ENCODE measurements at places on chromosomes 12 and 14. TPM values are rescaled to one million over a fixed set of nuclear protein-coding genes. Genes with fewer than 3 reads are reported as not detected.

The CAPS2 gene
- total RNA-seq = 7.9 TPM

The POTEM gene
- total RNA-seq = not detected

The TMEM233 gene
- total RNA-seq = not detected

The TMEM52B gene
- total RNA-seq = 0.25 TPM

The AMN gene
- total RNA-seq = 0.25 TPM

The KRT72 gene
- total RNA-seq = not detected

The IFNG gene
- not detected for total RNA-seq

The LRCOL1 gene
- not detected for total RNA-seq

The LAG3 gene
- not detected for total RNA-seq

The MIPOL1 gene
- total RNA-seq = 17.0 TPM

The CCDC175 gene
- 2.0 TPM for total RNA-seq

The TSPAN11 gene
- 5.7 TPM for total RNA-seq

The YEATS4 gene
- total RNA-seq = 23.4 TPM

The PRB2 gene
- total RNA-seq = 1.7 TPM

The TCP11L2 gene
- 32.0 TPM for total RNA-seq

The AHNAK2 gene
- 34.4 TPM for total RNA-seq

The KRT6A gene
- not detected for total RNA-seq

The VRTN gene
- total RNA-seq = not detected

The AKAP5 gene
- 17.0 TPM for total RNA-seq

The SLC15A4 gene
- total RNA-seq = 19.9 TPM

The CEBPE gene
- not detected for total RNA-seq

The BIN2 gene
- 0.74 TPM for total RNA-seq

The CABP1 gene
- total RNA-seq = 1.5 TPM

The RNU4-1 gene
- under 0.01 TPM for total RNA-seq

The ADSS1 gene
- total RNA-seq = 2.0 TPM

The NPAS3 gene
- total RNA-seq = 24.1 TPM

The CCND2 gene
- total RNA-seq = 145 TPM

The SLC38A4 gene
- 0.74 TPM for total RNA-seq

The ASPG gene
- under 0.01 TPM for total RNA-seq

The TGFB3 gene
- 21.4 TPM for total RNA-seq

The SPTSSA gene
- 10.1 TPM for total RNA-seq

The ADAM21 gene
- not detected for total RNA-seq

The MSI1 gene
- 8.9 TPM for total RNA-seq

The CCDC197 gene
- total RNA-seq = not detected

The TPH2 gene
- not detected for total RNA-seq

The LEMD3 gene
- 58.8 TPM for total RNA-seq

The VPS37B gene
- 21.9 TPM for total RNA-seq

The SRRM4 gene
- 13.8 TPM for total RNA-seq

The DHRS2 gene
- total RNA-seq = not detected

The MLH3 gene
- 52.4 TPM for total RNA-seq

The TOMM20L gene
- total RNA-seq = not detected

The EMP1 gene
- total RNA-seq = 5.2 TPM

The PLA2G1B gene
- 1.2 TPM for total RNA-seq

The GAS2L3 gene
- 57.3 TPM for total RNA-seq

The C12orf56 gene
- total RNA-seq = 0.25 TPM

The SLC6A15 gene
- total RNA-seq = 56.8 TPM

The CCNB1IP1 gene
- total RNA-seq = 44.3 TPM

The SERPINA9 gene
- not detected for total RNA-seq

The PSMC1 gene
- total RNA-seq = 55.6 TPM

The DAZAP2 gene
- 45.7 TPM for total RNA-seq

The IFI27L2 gene
- 11.3 TPM for total RNA-seq
